Activated naive CD4-positive, alpha-beta T cell treated with anti-CD3 and anti-CD28 coated beads, Interleukin-2, amount 50 U/mL, for 72 hours (primary cell): ENCODE measurements at places on chromosomes 3 and 15.

GRCh38 chr3:142940000-142940399, 23.5 kb downstream of the PAQR9 start:
- no peak for DNase-seq

- no peak for DNase-seq
Measured at GRCh38 chr3:127702151-127702578, 29.4 kb downstream of the ABTB1 start.

GRCh38 chr3:130853581-130853980, 40.3 kb upstream of the ATP2C1 start:
- DNase-seq: no peak

- DNase-seq: no peak
Measured at GRCh38 chr15:70192490-70192889, 94.8 kb upstream of the TLE3 start.

- no peak for DNase-seq
Measured at GRCh38 chr3:66073464-66074141, 34.9 kb upstream of the MAGI1 start.

DNA sequence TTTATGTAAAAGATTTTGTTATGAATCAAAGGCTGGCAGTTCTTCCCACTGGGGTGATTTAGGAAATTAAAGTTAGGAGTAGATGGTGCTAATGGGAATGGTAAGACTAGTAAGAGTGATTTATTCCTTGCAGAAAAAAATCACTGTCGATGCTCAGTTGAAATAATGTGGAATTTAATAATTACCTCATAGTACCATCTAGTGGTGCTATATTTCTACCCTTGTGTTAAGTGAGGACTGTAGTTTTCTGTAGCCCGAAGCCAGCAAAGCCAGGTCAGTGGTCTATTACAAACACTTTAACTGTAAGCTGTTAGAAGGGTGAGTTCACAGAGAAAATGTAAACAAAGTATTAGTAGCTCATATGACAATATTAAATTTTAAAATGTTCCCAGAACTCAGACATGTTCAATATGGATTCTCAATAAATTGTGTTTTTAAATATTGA, 39.5 kb upstream of the GOLGA8J start:
- no peak for DNase-seq

- no peak for DNase-seq
Measured at GRCh38 chr15:36914466-36914865, 185.9 kb downstream of the MEIS2 start.

DNA sequence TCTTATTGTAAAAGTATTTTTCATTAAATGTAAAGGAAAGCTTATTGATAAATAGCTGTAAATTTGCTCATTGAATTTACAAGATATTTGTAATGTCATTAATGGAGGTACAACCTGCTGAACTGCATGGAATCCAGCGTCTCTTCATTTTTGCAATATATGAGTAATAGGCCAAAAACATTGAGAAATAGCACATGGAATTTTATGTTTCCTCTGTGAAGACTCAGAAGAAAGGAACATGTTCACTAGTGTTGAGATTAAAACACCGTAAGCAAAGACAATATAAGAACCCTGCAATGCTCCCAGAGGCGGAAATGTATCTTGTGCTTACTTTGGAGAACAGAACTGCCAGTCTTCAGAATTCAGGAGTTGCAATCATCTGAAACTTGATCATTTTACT, 167.6 kb downstream of the ALDH1A2 start:
- no peak for DNase-seq

GRCh38 chr15:96222981-96223380, 107.5 kb upstream of the NR2F2 start:
- no peak for DNase-seq

DNA sequence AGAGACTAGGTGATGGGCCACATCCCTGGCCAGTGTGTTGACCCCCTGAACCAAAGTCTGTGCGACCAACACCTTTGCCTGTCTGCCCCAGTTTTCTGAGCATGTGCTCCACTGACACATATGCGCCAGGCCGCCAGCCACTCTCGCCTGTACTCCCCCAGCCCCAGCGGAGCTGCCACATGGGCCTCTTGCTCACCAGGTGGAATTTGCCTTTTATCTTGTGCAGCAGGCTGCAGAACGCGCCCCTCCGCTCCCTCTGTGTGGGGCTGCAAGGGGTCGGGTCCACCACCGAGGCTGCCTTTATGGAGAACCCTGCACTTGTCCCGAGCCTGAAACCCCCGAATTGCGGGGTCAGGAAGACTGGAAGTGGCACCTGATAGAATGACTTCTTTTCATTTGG, 405.7 kb upstream of the NPAP1 start:
- DNase-seq: no peak

DNA sequence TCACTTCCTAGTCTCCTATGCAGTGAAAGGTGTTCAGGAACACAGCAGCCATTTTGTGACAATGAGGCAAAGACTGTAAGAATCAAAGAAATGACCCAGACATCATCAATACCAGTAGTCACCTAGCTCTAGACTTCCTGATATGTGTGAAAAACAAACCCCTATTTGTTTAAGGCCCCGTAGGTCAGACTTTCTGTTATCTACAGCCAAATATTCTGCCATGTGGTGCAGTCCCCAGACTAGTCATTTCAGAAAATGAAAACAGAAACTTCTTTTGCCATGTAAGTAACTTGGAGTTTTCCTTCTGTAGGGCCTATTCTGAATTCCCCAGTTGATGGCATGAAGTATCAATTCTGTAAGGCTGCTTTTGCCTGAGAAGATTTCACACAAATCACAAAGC, 181.7 kb upstream of the SNTN start:
- no peak for DNase-seq
